ENCODE measurements at places on chromosomes 7 and 10. TPM values are rescaled to one million over a fixed set of nuclear protein-coding genes. Genes with fewer than 3 reads are reported as not detected.

COL17A1 gene
- not detected for total RNA-seq

THSD7A gene
- total RNA-seq: not detected

CTTNBP2 gene
- not detected for total RNA-seq

ADRB1 gene
- 0.88 TPM for total RNA-seq

TSPAN14 gene
- 43.7 TPM for total RNA-seq

NKX1-2 gene
- total RNA-seq: not detected

MPP7 gene
- 4.5 TPM for total RNA-seq

FBXO24 gene
- 0.36 TPM for total RNA-seq

HABP2 gene
- not detected for total RNA-seq

FAM25A gene
- not detected for total RNA-seq

SP4 gene
- 21.0 TPM for total RNA-seq

SCIN gene
- 0.27 TPM for total RNA-seq

AGR2 gene
- not detected for total RNA-seq

ASZ1 gene
- total RNA-seq: not detected
